Right ventricle myocardium superior (tissue), 1 donor: ENCODE measurements at places on chromosomes 3 and 15. TPM values are rescaled to one million over a fixed set of nuclear protein-coding genes. Genes with fewer than 3 reads are reported as not detected.

- no peak for DNase-seq
These were observed 1455.9 kb downstream of the SI start for GRCh38 chr3:163622384-163622783.

The FAM81A gene
- 8.0 TPM for total RNA-seq

DNA sequence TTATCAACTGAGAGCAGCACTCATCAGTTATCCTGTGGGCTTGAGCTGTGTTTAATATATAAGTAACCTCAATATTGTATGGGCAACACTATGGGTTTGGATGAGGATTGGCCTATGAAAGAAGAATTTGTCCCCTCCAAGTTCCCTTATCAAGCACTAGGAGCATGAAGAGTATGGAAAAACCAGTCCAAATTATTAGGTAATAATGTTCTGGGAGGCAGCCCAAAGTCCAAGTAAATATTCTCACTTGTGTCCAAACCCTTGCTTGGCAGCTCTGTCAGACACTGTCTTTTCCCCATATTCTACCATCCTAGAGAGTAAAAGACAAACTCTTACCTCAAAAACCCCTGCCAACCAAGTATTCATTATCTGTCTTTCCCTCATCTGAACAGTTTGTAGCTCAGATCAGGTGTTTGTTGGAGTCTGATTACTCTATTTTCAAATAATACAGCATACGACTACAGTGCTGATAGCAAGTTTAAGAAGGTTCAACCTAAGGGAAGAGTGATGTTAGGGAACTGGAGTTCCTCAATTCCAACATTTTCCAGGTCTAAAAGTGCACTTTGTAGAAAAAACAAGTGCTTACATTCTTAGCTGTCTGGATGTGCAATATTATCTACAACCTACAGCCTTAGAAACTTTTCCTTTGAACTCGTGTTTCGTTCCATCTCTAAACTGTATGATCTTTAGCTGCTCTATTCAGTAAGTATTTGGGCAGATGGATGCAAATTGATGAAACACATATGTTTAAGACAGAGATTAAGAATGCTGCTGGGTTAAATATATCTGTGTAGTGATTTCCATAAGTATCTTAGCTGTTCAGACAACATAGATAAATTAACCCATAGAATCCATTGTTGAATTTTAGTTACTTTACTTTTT is 89.7 kb upstream of the PHLDB2 start:
- DNase-seq = no peak

GRCh38 chr15:55552926-55553325 is 35.2 kb downstream of the PYGO1 start:
- peak; percentile 49 for DNase-seq

The GXYLT2 gene
- 10.2 TPM for total RNA-seq

DNA sequence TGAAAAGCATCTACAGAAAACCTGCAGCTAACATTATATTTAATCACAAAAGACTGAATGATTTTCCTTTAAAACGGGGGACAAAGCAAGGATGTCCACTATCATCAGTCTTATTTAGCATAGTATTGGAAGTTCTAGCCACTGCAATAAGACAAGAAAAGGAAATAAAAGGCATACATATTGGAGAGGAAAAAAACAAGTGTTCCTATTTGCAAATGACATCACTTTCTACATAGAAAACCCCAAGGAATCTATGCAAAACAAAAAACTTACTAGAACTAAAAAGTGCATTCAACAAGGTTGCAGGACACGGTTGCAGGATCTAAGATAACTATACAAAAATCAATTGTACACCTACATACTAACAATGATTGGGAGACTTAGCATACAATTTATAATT is 101.6 kb upstream of the MEF2A start:
- no peak for DNase-seq

GRCh38 chr3:23888617-23889228 is 28.1 kb downstream of the NKIRAS1 start:
- no peak for DNase-seq
